ENCODE measurements at places on chromosomes 13 and 19.

DNA sequence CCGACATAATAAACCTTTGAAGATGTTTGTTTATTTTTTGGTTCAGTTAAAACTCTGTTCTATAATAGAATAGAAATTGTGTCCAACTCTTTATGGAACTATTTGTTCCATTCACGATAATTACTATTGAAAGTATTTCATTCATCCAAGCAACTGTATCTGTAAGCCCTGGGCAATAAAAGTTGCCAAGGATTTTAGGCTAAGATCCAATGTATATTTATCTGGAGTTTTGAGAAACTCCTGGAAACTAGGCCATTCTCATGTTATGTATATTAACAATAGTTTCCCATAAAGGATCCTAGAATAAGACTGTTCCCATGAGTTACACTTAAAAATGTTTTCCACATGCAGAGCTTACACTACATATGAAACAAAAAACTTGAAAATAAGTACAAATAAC, 261.6 kb downstream of the SLITRK6 start:
- no peak for DNase-seq

- no peak for DNase-seq
Measured at GRCh38 chr13:49932066-49932465, 4.1 kb downstream of the SPRYD7 start.

DNA sequence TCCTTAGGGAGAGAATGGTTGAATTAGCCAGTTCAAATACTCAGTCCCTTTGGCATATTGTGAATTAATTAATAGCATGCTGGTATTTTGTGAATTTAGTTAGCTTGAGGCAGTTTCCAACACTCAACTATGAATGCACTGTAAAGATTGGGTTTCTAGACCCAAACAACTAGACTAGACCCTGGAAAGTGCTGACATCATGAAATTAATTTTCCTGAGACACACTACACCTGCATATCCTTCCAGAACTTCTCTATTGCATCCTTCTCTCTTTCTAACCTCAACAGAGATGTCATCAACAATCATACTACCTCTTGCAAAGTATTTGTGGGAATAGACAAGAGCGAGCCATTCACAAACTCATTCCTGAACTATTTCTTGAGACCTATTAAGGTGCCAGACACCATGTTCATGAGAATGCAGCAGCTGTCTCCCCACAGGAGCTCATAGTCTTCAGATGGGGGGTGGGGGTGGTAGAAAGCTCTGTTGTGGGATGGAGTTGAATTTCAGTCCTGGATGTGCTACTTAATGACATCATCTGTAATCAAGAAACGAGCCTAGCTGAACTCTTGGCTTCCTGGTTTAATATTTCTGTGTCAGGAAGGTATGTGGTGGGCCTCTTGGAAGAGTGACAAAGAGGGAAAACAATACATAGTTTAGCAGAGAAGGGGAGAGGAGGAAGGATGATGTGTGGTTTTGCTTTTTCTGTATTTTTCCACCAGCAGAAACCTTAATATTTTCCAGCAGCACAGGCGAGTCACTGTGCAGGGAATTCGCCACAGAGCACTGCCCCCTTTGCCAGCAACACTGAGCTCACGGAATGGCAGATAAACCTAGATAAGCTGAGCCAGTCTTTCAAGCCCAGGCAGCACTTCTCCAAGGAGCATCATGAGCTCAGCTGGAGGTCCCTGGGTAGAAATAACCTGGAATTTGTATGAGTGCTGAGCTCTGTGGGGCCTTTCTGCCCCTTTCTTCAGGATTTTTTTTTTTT, 53.1 kb upstream of the CYSLTR2 start:
- DNase-seq = no peak

- no peak for DNase-seq
Measured at GRCh38 chr19:46484656-46485055, 11.0 kb downstream of the PNMA8B start.

DNA sequence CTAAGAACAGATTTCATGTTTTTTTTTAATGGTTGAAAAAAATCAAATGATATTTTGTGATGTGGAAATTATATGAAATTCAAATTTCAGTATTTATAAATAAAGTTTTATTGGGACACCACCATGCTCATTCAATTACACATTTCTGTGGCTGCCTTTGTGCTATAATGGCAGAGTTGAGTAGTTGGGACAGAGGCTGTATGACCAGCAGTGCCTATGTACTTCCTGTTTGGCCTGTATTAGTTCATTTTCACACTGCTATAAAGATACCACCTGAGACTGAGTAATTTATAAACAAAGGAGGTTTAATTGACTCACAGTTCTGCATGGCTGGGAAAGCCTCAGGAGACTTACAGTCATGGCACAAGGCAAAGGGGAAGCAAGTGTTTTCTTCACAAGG, 33.6 kb downstream of the AKAP11 start:
- DNase-seq = no peak
